ENCODE measurements at places on chromosomes 12 and 14.
A peak's percentile ranks its signal among the peaks of the same experiment; 100 is the strongest.

DNA sequence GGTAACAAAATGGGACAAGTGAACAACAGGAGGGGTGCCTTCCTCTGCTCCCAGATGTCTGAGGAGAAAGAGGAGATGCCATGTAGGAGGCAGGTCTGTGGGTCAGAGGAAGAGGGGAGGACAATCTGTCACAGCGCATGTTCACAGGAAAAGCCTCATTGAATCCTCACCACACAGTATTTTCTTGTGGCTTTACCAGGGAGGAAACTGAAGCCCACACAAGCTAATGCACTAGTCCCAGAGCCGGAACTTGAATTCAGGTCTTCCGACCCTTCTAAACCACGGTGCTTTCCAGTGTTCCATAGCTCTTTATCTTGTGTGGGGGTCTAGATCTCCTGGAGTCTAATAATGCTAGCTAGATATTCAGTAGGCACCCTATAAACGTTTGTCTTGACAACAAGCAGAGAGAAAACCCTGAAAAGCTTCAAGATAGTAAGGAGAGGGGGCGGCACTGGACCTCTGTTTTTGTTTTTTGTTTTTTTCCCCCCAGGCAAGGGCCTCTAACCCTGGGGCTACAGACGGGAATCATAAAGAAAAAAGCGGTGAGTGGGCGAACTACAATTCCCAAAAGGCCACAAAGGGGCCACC, 371 bp upstream of the SHMT2 start:
- H3K4me3 ChIP-seq: peak overlapping the region; percentile 55
- no peaks in the 10 kb centered on the region for H3K27me3 ChIP-seq
- peak overlapping the region; percentile 75 for H3K27ac ChIP-seq
- no peak for DNase-seq
- H3K4me1 ChIP-seq: peaks cover 15% of the 10 kb centered on the region
- H3K36me3 ChIP-seq: peaks cover 33% of the 10 kb centered on the region

GRCh38 chr14:24296341-24297157, 3.0 kb downstream of the DHRS1 start:
- H3K4me1 ChIP-seq: peaks cover 24% of the 10 kb centered on the region
- H3K4me3 ChIP-seq: no peak overlapping the region
- H3K36me3 ChIP-seq: peaks cover 23% of the 10 kb centered on the region
- no peaks in the 10 kb centered on the region for H3K27me3 ChIP-seq

- no peak for DNase-seq
- H3K27me3 ChIP-seq: peaks cover 24% of the 10 kb centered on the region
- H3K4me3 ChIP-seq: no peak overlapping the region
- no peak overlapping the region for H3K27ac ChIP-seq
- H3K36me3 ChIP-seq: no peaks in the 10 kb centered on the region
Observed at GRCh38 chr12:49965836-49966235, 4.2 kb downstream of the AQP5 start.

DNA sequence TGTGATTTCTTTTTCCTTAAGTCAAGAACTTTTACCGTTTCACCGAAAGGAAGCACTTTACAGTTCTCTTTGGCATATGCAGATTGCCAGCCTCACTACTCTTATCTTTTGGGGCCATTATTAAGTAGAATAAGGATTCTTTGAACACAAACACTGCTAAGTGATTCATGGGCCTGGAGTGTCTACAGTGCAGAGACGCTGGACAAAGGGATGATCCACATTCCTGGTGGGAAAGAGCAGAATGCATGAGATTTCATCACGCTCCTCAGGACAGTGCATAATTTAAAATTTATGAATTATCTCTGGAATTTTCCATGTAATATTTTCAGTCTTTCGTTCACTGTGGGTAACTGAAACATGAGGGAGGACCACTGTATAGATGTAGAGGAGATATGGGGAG, 90.2 kb downstream of the TTLL5 start:
- no peak overlapping the region for H3K27ac ChIP-seq
- H3K36me3 ChIP-seq: peaks cover 3% of the 10 kb centered on the region
- H3K4me3 ChIP-seq: no peak overlapping the region
- no peak for DNase-seq
- no peaks in the 10 kb centered on the region for H3K4me1 ChIP-seq

- no peak overlapping the region for H3K27ac ChIP-seq
- peaks cover 3% of the 10 kb centered on the region for H3K36me3 ChIP-seq
- DNase-seq: no peak
- H3K4me3 ChIP-seq: no peak overlapping the region
Observed at GRCh38 chr12:28351414-28351813, 161.2 kb downstream of the CCDC91 start.

GRCh38 chr12:21438643-21439042, 1.2 kb downstream of the PYROXD1 start:
- H3K27me3 ChIP-seq: no peaks in the 10 kb centered on the region
- H3K4me1 ChIP-seq: peaks cover 8% of the 10 kb centered on the region
- H3K4me3 ChIP-seq: peak overlapping the region; percentile 48
- DNase-seq: no peak

GRCh38 chr12:52285851-52286530, 5.3 kb downstream of the KRT81 start:
- no peaks in the 10 kb centered on the region for H3K27me3 ChIP-seq
- H3K27ac ChIP-seq: no peak overlapping the region
- H3K4me1 ChIP-seq: peaks cover 31% of the 10 kb centered on the region

DNA sequence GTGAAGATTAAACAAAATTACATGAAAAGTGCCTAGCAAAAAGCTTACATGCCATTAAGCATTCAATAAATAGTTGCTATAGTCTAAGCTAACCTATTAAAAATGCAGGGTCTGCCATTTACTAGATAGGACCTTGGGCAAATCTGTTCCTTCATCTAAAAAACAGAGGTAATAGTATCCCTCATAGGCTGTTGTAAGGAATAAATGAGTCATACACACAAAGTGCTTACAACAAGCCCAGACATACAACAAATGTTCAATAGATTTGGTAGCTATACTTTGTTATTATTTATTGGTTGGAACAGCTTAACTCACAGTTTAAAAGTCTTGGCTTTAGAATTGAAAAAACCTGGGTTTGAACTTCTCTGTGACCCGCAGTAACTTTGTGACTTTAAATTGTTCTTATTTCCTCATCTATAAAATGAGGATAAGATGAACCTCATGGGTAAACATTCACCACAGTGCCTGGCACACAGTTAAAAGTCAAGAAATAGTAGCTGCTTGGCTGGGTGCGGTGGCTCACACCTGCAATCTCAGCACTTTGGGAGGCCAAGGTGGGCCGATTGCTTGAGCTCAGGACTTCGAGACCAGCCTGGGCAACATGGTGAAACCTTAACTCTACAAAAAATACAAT, 24.7 kb downstream of the HEATR5A start:
- no peak for DNase-seq
- peaks cover 36% of the 10 kb centered on the region for H3K36me3 ChIP-seq
- no peaks in the 10 kb centered on the region for H3K4me1 ChIP-seq
- H3K4me3 ChIP-seq: no peak overlapping the region
- no peaks in the 10 kb centered on the region for H3K27me3 ChIP-seq
- H3K27ac ChIP-seq: no peak overlapping the region

DNA sequence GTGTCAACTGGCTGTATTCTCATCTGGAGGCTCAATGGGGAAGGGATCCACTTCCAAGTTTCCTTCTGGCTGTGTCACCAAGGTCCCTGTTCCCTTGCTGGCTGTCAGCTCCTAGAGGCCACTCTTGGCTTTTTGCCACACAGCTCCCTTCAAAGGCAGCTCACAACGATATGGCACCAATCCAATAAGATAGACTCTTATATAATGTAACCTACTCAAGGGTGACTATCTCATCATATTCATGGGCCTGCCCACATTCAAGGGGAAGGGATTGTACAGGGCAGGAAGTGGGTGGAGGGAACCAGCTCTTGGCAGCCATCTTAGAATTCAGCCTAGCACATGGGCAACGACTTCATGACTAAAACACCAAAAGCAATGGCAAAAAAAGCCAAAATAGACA, 98.7 kb upstream of the PLXNC1 start:
- no peaks in the 10 kb centered on the region for H3K36me3 ChIP-seq
- H3K27me3 ChIP-seq: no peaks in the 10 kb centered on the region

DNA sequence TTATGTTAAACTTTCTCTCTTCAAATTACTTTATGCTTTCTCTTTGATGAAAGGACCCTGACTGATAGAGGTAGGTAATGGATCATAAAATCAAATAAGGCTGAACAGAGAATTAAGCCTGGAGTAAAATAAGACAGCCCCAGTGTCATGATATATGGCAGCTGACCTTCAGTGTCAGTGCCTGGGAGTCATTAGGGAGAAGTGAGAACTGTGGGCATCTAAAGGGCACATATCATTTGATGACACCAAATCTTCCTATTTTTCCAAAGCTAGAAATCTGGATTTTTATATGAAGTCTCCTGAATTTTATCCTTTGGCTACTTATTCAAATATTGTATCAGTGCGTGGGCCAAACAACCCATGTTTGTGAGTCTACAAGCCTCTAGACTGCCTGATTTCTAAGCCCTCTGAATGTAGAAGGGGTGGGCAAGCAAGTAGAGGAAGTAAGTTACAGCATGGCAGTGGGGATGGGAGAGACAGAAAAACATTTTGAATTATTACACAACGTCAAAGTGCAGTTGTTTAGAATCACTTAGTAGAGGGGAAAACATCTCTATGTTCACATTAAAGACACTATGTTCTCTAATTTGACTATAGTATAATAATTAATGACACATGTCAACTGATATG, 10.0 kb downstream of the SLC39A9 start:
- H3K4me1 ChIP-seq: no peaks in the 10 kb centered on the region
- H3K4me3 ChIP-seq: no peak overlapping the region
- no peak overlapping the region for H3K27ac ChIP-seq
- no peaks in the 10 kb centered on the region for H3K27me3 ChIP-seq
- no peak for DNase-seq
- no peaks in the 10 kb centered on the region for H3K36me3 ChIP-seq

DNA sequence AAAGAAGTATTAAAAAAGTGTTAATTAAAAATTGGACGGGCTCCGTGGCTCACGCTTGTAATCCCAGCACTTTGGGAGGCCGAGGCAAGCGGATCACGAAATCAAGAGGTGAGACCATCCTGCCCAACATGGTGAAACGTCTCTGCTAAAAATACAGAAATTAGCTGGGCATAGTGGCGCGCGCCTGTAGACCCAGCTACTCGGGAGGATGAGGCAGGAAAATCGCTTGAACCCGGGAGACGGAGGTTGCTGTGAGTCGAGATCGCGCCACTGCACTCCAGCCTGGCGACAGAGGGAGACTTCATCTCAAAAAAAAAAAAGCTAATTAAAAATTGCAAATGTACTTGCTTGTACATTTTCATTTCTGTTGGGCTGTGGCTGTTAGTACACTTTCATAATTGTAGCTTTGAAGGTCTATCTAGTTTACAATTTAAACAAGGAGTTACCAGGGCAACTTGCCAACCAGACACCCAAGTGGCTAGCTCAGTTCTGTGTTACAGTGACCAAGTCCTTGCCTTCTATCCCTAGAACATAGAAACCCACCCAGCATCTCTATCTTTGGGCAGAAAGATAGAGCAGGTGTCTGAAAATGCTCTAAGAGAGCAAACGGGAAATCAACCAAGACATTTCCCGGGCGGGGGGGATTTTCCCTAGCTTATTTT, 1.2 kb downstream of the COA8 start:
- no peak overlapping the region for H3K27ac ChIP-seq
- H3K36me3 ChIP-seq: peaks cover 31% of the 10 kb centered on the region
- H3K4me3 ChIP-seq: peak overlapping the region; percentile 98
- DNase-seq: no peak
- peaks cover 9% of the 10 kb centered on the region for H3K4me1 ChIP-seq

- H3K27ac ChIP-seq: no peak overlapping the region
- 0 out of 2 replicates have a peak, but pooled peaks cover 4% of the 10 kb centered on the region for H3K36me3 ChIP-seq
- H3K4me3 ChIP-seq: no peak overlapping the region
- DNase-seq: no peak
- no peaks in the 10 kb centered on the region for H3K27me3 ChIP-seq
Observed at GRCh38 chr12:63961048-63961447, 116.5 kb downstream of the SRGAP1 start.

- no peaks in the 10 kb centered on the region for H3K36me3 ChIP-seq
- peaks cover 41% of the 10 kb centered on the region for H3K4me1 ChIP-seq
- peak overlapping the region; percentile 90 for H3K27ac ChIP-seq
- DNase-seq: peak; percentile 76
- H3K27me3 ChIP-seq: no peaks in the 10 kb centered on the region
Observed at GRCh38 chr12:95623554-95624170, 72.4 kb upstream of the USP44 start.

GRCh38 chr14:84804468-84804867, 725.5 kb upstream of the FLRT2 start:
- no peak for DNase-seq
- H3K27ac ChIP-seq: no peak overlapping the region
- no peaks in the 10 kb centered on the region for H3K4me1 ChIP-seq
- no peaks in the 10 kb centered on the region for H3K27me3 ChIP-seq
- H3K36me3 ChIP-seq: no peaks in the 10 kb centered on the region

DNA sequence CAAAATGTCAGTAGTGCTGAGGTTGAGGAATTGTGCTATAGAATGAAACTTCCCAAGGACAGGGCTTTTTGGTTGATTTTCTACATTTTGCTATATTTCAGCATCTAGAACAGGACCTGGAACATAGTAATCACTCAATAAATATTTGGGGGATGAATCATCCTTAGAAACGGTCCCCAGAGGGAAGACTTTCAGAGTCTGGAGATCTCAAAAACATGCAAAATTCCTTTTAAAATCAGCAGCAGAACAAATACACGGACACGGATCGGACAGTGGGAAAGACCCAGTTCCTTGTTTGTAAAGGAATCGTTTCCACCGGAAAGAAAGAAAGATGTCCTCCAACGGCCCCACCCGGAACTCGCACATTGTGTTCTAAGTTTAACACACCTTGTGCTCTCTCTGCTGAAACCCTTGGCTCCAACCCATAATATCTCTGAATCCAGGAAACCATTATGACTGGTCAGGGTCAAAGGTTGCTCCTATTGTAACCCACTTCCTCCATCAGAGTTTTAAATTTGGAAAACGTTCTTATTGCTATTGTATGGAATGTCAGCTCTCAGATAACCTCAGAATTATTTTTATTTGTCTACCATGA, 617.2 kb downstream of the MED13L start:
- H3K4me1 ChIP-seq: peaks cover 6% of the 10 kb centered on the region
- no peak for DNase-seq
- H3K36me3 ChIP-seq: no peaks in the 10 kb centered on the region
- H3K4me3 ChIP-seq: no peak overlapping the region
- no peak overlapping the region for H3K27ac ChIP-seq

- no peak overlapping the region for H3K27ac ChIP-seq
- H3K4me3 ChIP-seq: no peak overlapping the region
- H3K4me1 ChIP-seq: no peaks in the 10 kb centered on the region
- no peaks in the 10 kb centered on the region for H3K27me3 ChIP-seq
- no peak for DNase-seq
Observed at GRCh38 chr14:106625186-106625585, 1098.8 kb downstream of the TMEM121 start.

Data from SJSA1 (cell line).